Stimulated activated CD4-positive, alpha-beta T cell treated with anti-CD3 and anti-CD28 coated beads, Interleukin-1b, Interleukin-23, amount 100 ng/mL, for 48 hours (primary cell): ENCODE measurements at places on chromosomes 4 and X.

GRCh38 chrX:22686138-22686541 lies 313.6 kb upstream of the DDX53 start:
- DNase-seq = no peak

- DNase-seq = no peak
Measured at GRCh38 chrX:153906126-153906917, 1.8 kb downstream of the AVPR2 start.

- DNase-seq = peak; percentile 17
Measured at GRCh38 chrX:150547375-150548115, 20.9 kb upstream of the MTM1 start.

- DNase-seq = no peak
Measured at GRCh38 chrX:24245202-24245601, 68.7 kb downstream of the SUPT20HL2 start.

GRCh38 chr4:176475067-176475466 lies 155.3 kb downstream of the SPCS3 start:
- DNase-seq = no peak

DNA sequence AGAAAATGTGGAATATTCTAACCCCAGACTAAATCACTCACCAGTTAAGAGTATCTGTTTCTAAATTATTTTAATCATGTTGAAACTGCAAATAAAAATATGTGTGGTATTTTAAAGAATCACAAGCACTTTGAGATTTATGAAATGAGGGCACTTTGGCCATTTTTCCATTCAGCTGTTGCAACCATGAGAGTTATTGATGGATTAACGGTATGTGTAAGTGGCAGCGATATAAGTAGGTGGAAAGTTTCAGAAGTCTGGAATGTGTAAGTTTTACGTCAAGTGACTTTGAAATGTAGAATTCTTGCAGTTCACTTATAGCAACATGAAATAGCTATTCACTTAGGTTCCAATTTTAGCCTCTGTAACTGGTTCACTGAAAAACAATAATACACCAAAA lies 905.1 kb upstream of the SLIT2 start:
- DNase-seq = no peak

DNA sequence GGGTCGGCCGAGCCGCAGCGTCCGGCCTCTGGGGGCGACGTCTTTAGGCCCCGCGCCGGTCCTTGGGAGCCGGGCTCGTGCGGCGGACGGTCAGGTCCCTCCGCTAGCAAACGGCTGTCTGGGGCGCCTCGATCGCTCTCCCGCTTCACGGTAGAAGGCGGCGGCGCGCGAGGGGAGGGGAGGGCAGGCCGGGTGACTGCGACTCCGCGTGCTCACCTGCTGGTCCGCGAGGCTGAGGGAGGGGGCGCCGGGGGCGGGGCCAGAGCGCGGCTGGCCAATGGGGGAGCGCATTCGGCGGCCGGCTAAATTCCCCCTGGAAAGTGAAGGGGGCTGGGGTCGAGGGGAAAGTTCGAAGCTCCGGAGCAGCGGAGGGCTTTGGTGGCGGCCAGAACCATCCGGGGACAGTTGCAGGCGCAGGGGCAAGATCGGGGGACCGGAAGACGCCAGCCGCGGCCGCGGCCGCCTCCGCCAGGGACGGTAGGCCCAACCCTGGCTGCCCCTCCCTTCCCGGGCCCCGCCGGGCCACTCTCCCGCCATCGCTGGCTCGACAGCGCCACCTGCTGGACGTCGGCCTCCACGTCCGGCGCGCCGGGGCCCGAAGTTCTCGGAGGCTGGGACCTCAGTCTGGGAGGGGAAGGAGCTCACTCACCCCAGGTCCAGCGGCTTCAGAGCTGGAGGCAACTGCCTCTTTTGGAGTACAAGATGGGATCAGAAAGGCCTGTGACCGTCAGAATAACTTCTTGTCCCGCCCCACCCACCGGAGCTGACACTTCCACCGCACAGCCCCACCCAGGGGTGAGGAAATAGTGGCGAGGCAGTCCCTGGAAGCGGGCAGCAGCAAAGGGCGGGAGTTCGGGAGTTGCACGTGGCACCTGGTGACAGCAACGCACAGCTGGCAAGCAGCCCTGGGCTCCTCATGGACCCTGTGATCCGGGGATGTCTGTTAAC lies 49.9 kb downstream of the ELF4 start:
- DNase-seq = peak; percentile 78

- DNase-seq = no peak
Measured at GRCh38 chr4:185931375-185931774, 119.4 kb upstream of the SORBS2 start.

DNA sequence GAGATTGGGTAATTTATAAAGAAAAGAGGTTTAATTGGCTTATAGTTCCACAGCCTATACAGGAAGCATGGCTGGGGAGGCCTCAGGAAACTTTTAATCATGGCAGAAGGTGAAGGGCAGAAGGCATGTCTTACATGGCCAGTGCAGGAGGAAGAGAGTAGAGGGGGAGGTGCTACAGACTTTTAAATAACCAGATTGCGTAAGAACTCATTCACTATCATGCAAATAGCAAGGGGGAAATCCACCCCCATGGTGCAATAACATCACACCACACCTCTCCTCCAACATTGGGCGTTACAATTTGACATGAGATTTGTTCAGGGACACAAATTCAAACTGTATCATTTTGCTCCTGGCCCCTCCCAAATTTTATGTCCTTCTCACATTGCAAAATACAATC lies 353.8 kb upstream of the PABPC5 start:
- no peak for DNase-seq

- no peak for DNase-seq
Measured at GRCh38 chr4:91256751-91257150, 1047.0 kb upstream of the GRID2 start.

DNA sequence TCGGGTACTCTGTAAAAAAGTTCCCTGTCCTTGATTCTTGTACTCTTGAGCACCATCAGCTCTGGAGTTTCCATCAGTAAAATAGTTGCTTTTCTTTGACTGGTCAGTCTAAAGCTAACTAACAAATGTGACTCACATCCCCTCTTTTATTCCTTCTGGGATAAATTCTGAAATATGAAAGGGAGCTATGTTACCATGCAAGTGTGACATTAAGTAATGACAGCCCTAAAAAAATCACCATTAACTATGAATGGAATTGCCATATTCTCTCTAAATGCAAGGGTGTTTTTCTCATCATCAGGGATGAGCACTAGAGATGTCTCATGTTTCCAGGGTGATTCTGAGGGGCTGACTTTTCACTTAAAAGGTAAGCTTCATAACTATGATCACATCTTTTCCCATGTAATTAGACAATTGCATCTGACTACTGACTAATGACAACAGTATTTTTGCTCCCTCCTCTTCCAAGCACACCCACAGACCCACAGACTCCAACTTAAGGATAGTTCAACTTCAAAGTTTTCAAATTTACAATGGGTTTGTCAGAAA lies 26.9 kb upstream of the RASGEF1B start:
- DNase-seq = no peak

GRCh38 chr4:173014113-173014558 lies 154.5 kb upstream of the GALNT7 start:
- no peak for DNase-seq

DNA sequence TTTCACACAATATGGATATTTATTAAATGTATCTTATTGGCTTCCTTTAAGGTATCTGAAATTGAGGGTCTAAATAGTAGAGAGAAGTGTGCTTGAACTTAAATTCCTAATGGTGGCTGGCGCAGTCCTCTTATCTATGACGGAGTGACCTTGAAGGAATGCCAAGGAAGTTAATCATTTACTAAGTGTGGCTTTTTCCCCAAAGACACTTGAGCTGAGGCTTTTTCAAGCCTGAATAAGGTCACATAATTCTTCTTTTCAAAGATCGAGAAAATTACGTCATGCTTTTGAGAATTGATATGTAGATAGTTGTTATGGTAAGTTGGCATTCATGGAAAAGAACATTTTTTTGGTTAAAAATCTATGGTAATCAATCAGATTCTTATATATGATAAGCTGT lies 11.7 kb upstream of the PRPS2 start:
- no peak for DNase-seq

GRCh38 chr4:58453956-58454355 lies 1343.8 kb upstream of the IGFBP7 start:
- no peak for DNase-seq

- no peak for DNase-seq
Measured at GRCh38 chr4:168857546-168858314, 152.3 kb downstream of the CBR4 start.

GRCh38 chr4:164095313-164096110 lies 601.0 kb downstream of the TMA16 start:
- DNase-seq = no peak

- DNase-seq = no peak
Measured at GRCh38 chr4:129603241-129603931, 507.4 kb downstream of the C4orf33 start.

DNA sequence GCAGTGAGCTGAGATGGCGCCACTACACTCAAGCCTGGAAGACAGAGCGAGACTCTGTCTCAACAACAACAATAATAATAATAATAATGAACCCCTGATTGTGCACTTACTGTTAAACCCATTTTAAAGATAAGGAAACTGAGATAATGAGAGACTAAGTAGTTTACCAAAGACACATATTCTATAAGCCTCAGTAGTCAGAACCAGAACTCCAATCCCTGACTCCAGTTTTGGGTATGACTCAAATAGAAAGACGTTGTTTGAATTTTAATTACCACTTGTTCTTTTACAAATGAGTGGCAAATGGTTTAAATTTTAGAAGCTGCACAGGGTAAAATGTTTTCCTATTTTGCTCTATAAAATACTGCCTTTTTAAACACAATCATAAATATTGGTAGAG lies 37.4 kb downstream of the ACSL4 start:
- DNase-seq = no peak

GRCh38 chr4:67198727-67199126 lies 346.6 kb downstream of the CENPC start:
- DNase-seq = no peak

- no peak for DNase-seq
Measured at GRCh38 chr4:77681792-77682191, 76.2 kb downstream of the CXCL13 start.

- no peak for DNase-seq
Measured at GRCh38 chr4:41334182-41334581, 77.5 kb downstream of the UCHL1 start.

- no peak for DNase-seq
Measured at GRCh38 chr4:80035336-80035735, 37.7 kb downstream of the ANTXR2 start.

DNA sequence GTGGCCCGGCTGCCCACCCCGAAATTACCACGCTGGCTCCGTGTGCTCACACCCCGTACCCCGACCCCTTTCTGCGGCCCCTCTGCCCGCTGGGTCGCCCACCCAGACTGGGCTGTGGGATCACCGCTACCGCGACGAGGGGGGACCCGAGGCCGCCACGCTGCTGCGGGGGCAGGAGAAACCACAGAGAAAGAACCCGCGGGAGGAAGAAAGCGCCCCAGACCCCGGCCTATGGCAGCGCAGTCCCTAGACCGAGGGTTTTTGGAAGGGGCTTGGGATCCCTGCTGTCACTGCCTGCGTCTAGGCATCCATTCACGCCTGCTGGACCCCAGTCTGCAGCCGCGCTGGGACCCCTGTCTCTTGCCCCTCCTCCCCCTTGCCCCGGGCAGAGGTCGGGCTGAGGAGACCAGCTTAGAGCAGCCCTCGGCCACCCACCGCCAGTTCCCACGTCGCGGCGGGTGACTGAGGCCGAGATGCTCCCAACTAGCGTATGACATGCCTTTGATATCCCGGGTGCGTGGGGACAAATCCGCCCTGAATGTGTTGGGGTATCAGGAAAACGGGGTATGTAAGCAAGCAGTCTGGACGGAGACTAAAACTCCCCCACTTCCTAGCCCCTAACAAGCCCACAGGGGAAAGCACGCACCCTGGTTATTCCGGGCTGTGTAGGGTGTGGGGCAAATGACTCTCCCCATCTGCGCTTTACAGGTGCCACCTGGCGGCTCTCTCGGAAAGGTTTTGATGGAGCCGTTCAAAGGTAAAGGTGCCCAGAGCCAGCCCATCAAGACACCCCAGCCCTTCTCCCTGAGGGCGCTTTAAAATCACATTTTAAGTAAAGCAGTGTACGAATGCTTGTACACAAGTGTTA lies 862 bp upstream of the INPP4B start:
- peak; percentile 78 for DNase-seq

DNA sequence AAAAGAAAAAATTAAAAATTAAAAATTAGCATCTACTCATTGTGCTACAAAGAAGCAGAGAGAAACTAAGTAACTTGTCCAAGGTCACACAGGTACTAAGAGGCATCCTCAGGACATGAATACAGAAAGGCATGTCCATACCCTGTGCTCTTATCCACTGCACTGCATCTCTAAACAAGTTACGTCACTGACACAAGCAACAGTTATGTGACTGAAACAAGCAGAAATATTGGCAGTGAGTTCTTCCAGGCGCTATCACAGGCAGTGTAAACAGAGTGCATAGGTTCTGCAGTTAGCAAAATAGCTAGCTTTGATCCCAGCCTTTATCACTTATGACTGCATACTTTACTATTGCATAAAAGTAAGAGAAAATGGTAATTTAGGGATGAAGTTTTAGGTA lies 7.9 kb downstream of the VEGFC start:
- DNase-seq = no peak

DNA sequence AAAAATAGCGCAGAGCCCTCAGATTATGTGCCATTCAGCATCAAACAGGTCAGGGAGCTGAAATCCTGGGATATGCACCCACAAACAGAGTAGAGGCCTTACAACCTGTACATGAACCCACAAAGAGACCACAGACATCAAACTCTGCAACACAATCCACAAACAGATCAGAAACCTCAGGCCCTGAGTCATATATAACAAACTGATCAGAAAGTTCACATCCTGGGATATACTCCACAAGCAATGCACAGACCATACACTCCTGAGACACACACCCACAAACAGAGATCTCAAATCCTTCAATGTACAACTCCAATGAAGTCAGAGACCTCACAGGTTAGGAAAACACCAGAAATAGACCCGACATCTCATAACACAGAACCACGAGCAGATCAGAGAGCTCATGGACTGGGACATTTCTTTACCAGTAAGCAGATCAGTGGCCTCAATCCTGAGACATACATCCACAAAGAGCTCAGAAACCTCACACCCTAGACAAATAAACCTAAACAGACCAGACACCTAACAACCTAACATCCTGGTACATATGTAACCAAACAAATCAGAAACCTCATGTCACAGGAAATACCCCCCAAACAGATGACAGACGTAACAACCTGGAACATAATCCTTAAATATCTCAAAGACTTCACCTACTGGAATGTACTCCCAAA lies 24.2 kb downstream of the SUV39H1 start:
- DNase-seq = no peak
